Dermis microvascular lymphatic vessel endothelial cell (primary cell): ENCODE measurements at places on chromosomes 2 and 18. TPM values are rescaled to one million over a fixed set of nuclear protein-coding genes. Genes with fewer than 3 reads are reported as not detected.
A peak's percentile ranks its signal among the peaks of the same experiment; 100 is the strongest.

The MLPH gene
- total RNA-seq: 0.25 TPM in 1 of 2 replicates, not detected in the other

The CYS1 gene
- under 0.01 TPM in 2 replicates for total RNA-seq

The KCNE4 gene
- under 0.01 TPM in 1 of 2 replicates, not detected in the other for total RNA-seq

The DNAJC5G gene
- 0.39 and 1.0 TPM in 2 replicates for total RNA-seq

GRCh38 chr2:130328710-130329109 is 14.0 kb upstream of the IMP4 start:
- DNase-seq: no peak

The CLEC4F gene
- total RNA-seq: 0.13 TPM in 2 replicates

- DNase-seq: peak; percentile 43
Observed at GRCh38 chr2:61759718-61760117, 94.1 kb downstream of the FAM161A start.

DNA sequence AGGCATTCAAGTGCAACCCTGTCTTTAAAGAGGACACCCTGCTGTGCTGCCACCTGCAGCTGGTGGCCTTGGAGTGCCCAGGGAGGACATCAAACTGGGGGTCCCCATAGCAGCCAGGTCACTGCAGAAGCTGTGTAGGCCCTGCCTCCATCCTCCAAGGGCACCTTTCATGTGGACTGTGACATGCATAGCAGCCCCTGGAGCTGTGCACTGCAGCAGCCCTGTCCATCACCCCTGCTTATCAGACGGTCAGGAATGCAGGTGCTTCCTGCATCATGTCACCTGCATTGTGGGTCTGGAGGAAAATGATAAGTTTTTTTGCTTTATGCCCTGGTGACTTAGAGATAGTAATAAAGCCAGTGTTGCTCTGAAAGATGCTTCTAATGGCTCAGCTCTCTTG is 155.7 kb downstream of the DYSF start:
- DNase-seq: no peak

DNA sequence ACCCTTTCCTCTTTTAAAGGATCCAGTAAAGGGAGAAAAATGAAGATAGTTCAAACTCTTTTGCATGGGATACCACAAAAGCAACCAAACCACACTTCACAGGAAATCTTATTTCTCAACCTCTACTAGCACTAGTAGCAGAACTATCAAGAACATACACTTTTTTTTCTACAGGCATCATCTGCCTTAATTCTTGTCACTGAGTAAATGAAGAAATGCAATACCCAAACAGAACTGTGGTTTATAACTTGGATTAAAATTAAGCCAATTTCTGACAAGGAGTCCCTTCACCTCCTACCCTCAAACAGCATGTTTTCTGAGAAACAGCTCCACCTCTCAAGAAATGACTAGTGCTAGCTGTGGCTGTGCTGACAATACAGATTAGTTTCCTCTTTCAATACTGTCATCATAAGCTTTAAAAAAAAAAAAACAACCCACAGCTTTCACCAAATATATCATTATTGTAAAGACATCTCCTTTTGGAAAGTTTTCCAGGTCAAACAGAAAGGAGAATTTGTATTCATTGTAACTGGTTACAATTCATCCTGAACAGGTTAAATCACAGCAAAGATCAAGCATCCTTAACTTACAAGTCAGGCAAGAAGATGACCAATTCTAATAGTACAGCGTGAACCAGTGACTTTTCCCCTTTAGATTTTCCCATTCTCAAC is 44.4 kb downstream of the PTPN2 start:
- DNase-seq: no peak

DNA sequence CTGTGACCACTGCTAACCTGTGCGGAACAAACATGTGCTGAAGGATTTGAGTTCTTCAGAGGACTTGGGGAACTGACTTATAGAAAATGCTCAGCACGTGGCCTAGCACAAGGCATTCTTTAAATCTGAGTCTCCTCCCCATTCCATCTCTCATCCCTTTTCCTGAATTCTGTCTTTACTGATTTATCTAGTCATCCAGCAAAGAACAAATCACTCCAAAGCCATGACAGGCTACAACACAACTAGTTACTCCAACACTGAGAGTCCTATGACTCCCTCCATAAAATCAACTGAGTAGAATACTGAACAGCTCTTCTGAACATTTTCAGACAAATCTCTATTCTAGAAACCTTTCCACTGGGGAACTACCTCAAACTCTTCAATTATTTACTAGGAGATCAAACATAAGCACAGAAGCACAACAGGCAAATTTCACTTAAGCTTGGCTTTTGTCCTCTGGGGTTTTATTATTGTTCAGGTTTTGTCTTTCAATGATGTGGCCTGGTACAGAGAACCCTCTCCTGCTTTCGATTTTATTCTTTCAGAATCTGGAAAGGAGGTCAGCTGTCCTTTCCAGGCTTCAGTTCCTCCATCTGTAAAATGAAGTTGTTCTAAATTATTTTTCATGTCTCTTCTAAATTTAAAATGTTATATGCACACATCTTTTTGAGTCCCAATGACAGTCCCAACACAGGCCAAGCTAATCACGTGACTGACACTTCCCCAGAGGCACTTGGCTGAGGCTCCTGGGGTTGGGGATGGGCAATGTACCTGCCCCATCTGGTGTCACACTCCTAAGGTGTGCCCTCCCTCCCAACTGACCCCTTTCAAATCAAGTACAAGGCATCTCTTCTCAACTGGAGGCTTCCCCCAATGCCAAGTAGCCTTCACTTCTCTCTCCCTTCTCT is 31.8 kb downstream of the RNU4ATAC start:
- no peak for DNase-seq

DNA sequence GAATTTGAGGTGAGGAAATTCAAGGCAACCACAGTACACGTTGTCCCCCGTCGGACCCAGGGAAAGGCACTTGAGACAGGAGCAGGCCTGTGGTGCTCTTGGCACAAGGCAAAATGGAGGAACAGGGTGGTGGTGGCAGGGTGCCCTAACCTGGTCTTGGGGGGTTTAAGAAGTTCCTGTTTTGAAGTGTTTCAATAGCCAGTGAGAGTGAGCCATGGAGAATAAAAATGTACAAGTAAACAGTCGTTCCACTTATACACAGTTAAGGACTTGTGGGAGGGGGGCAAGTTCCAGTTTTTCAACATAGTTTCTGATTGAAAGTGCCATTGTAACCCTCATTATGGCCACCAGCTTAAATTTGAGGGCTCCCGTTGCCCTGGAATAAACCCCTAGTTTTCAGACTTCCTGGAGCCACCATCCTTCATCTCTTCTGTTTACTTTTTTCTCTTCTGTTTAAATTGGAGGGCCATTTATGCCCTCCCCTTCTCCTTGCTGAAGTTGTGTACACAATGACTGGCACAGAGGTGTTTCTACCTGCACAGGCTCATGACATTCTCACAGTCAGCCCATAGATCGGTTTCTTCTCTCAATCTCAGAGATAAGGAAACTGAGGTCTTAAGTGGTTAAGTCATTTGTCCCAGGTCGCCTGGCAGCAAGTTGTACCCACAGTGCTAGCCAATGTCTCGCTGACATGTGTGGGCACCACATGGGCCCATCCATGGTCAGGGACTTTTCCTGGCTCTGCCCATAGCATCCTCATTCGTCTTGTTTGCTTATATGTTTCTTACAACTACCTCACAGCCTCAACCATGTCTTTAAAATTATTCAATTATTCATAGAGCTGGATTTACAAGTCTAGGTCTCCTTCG is 66.0 kb upstream of the ST3GAL5 start:
- DNase-seq: no peak

The SPP2 gene
- total RNA-seq: not detected in 2 replicates

The RMND5A gene
- total RNA-seq: 71.8 and 81.0 TPM in 2 replicates

- DNase-seq: peak; percentile 27
Observed at GRCh38 chr2:156436497-156437085, 412 bp downstream of the GPD2 start.

DNA sequence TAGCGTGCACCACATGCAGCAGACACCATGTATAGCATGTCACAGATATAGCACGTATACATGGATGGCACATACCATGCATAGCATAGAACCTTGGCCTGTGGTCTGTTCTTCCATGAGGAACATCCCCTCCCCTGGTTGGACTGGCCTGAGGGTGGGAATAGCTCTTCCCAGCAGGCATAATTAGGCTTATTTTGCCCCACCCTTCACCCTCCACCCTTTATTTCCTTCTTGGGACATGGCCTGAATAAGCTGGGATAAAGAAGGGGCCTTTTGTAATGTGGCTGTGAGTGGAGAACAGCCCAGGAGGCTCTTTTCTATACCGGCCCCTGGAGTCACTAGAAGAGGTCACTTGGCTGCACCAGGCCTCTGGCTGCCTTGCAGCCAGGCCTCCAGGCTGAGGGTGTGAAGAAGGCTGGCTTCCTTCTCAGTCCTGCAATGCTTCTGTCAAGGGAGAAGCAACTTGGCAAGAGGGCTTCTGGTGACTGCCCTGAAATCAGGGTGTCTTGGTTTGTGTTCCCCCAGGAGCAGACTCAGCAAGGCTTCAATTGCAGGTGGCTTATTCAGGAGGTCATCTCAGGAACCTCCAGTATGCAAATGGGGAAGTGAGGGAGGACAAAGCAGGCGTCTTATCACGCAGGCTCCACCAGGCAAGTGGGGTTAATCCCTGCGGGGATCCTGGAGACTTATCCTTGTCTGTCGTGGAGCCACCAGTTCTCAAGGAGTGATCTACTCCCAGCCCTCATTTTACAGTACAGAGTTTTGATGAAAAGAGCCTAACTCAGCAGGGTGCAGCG is 68.2 kb downstream of the HS6ST1 start:
- DNase-seq: no peak

DNA sequence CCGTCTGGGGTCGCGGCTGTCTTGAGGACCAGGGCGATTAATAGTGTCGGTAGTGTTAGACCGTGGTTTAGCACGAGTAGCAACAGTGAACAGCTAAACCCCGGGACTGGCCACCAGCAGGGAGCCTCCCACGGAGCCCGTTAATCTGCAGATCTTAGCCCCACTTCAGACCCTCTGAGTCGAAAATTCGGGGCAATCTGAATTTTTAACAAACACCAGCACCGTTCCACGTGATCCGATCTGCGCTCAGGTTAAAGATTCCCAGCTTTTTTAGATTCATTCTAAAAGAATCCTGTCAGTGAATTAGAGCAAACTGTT is 479 bp upstream of the ATP5F1A start:
- DNase-seq: no peak

DNA sequence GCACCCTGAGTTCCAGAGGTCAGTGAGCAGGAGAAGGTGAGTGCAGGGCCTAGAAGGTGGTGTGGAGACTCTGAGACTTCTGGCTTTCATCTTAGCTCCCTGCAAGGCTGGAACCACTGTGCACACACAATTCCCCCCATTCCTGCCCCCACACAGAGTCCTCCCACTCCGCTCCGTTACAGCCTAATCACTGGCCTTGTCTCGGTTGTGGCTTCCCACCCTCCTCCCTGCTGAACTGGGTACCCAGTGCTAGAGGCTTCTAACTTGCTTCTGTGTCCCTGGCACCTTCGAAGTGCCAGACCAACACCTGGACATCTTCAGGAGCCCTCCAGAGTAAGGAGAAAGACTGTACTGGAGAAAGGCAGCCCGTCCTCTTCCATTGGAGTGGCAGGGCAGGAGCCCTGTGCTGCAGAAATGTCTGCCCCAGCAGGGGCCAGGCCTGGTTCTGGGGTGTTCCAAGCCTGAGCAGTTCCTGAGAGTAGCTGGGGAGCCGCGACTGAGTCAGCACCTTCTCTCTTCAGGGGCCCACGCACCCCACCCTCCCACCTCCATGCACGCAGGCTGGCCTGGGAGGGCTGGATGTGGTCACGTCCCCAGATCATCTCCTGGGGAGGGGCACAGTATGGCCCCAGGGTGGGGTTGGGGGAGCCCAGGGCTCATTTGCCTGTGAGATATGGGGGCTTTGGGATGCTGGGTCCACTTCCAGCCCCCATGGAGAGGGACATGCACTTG is 23.4 kb downstream of the CROCC2 start:
- DNase-seq: no peak

GRCh38 chr18:34866739-34867138 is 156.6 kb downstream of the DTNA start:
- peak; percentile 10 for DNase-seq

GRCh38 chr2:129888461-129888860 is 91.0 kb upstream of the RAB6C start:
- no peak for DNase-seq

DNA sequence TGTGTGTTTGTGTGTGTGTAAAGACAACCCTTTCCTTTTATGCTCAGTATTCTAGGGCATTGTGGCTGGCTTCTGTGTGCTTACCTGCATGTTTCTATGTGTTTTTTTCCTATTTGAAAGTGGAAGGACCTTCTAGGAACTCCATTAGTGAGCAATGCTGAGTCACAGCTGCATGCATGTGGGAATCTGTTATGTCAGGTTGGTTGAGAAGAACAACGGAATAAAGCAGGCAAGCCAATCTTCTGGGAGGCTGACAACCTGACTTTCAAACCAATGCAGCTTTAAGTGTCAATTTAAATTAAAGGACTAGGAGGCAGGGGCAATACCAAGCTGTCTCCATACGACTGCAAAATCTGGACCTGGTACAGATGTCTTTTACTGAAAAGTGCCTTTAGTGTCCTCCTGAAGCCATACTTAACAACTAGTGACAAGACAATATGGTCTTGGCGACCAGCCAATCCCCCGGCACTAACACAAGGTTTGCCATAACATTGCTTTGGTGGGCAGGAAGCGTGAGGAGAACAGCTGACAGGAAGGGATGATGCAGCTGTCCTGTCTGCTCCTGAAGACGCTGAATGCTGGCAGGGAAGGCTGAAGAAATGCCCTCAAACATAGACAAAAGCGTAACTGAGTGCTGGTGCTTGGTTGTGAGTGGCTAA is 514.7 kb upstream of the CDH7 start:
- DNase-seq: peak; percentile 0

The HAAO gene
- not detected in 2 replicates for total RNA-seq

The COL4A3 gene
- not detected in 2 replicates for total RNA-seq
